Sigmoid colon (tissue), 7 donors: ENCODE measurements at places on chromosomes 12 and 14. TPM values are rescaled to one million over a fixed set of nuclear protein-coding genes. Genes with fewer than 3 reads are reported as not detected.

GRCh38 chr12:52291267-52291935 lies at the start of gene KRT81:
Gene KRT81 (minus strand): TSS chr12:52291534. CDS start chr12:52291465, 69 bp downstream.
- no peak for DNase-seq

The P2RX7 gene
- total RNA-seq: 3.9 TPM

The SP1 gene
- 61.8 TPM for total RNA-seq

DNA sequence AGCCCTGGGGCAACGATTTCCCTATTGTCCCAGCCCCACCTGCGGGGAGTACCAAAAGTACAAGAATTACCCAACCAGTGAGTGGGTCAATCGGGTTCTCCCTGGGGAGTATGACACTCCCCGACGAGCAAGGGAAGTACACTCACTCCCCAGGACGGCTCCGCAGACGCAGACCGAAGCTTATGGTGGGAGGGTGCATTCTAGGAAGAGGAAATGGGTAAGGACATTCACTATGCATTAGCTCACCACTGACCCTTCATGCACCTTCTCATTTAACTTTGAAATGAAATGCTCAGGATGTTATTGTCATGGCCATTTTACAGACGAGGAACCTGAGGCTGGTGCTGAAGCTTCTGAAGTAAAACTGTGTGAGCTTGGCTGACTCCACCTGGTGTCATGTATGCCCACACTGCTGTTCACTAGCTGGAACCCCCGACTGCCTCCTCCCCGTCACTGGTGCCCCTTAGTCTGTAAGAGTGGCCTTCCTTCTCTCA lies 45.8 kb upstream of the TMED10 start:
- peak; percentile 73 for DNase-seq

DNA sequence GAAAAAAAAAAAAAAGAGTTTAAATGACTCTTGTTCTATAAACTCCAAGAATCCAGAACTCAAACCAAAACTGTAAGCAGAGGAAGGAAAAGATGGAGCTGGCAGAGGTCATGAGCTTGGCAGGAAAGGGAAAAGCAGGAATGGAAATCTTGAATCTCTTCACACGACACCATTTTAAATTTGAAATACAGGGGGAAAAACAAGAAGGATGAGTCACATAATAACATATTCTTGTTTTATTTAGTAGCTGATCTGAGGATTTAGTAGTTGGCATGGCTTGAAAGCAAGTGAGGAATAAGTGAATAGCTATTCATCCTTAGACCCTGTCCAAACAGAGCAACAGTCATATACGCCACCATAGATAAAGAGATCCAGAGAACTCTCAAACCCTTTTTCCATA lies 35.0 kb downstream of the EPS8 start:
- DNase-seq: no peak

The CEBPE gene
- 0.68 TPM for total RNA-seq
